ENCODE measurements at places on chromosomes 3 and 15. TPM values are rescaled to one million over a fixed set of nuclear protein-coding genes. Genes with fewer than 3 reads are reported as not detected.

- no peak for DNase-seq
Observed at GRCh38 chr15:54564166-54564565, 585.9 kb downstream of the UNC13C start.

DNA sequence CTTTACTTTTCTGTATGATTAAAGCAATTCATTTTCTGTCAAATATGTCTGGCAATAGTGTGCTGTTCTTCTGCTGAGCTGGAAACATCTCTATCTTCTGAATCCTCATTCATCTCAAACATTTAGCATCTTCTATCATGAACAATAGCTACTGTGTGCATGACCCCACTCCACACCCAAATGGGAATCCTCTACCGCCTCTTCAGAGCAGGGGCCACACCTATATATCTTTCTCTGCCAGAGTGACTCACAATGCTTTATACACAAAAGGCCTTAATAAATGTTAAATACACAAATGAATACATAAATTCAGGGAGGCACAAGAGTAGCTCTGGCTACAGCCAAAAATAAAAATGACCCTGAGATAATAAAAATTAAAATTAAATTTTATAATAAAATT lies 8.0 kb downstream of the ALDH1A2 start:
- DNase-seq, result no peak

GRCh38 chr3:126481808-126482502 lies 6.3 kb upstream of the ZXDC start:
- DNase-seq, result no peak

- DNase-seq, result no peak
Observed at GRCh38 chr3:61080737-61081445, 170.4 kb downstream of the FHIT start.

DNA sequence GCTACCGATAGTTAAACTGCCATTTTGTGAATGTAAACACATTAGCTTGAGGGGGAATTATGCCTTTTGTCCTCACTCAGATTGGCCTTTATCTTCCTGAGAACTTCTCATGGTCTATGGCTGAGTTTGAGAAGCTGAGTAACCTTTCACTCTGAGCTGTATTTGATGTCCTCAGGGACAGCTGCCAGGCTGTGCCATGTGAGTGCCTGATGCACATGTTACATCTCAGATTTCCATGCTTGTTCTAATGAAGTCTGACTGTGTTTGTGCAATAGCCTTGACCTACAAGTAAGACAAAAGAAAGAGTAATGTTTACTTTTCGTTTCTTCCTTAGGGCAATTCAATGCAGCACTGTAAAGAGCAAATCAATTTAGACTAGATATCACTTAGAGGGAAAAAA lies 44.1 kb upstream of the ARL6 start:
- DNase-seq, result no peak

GRCh38 chr3:176795891-176796290 lies 401.4 kb downstream of the TBL1XR1 start:
- DNase-seq, result no peak

GRCh38 chr3:141056751-141057171 lies 5.6 kb downstream of the SPSB4 start:
- no peak for DNase-seq

DNA sequence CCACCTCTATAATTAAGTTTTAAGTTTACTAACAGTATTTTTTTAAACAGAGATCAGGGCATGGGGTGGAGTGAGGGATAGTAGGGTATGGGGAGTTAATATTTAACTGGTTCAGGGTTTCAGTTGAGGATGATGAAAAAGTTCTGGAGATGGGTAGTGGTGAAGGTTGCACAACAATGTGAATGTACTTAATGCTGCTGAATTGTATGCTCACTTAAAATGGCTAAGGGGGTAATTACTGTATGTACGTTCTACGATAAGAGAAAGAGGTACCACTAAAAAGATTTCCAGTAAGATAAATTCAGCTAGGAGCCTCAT lies 101.4 kb downstream of the TNIK start:
- DNase-seq, result no peak

GRCh38 chr15:101435761-101436160 lies 53.7 kb downstream of the PCSK6 start:
- no peak for DNase-seq

- no peak for DNase-seq
Observed at GRCh38 chr15:63969652-63970421, 76.4 kb downstream of the DAPK2 start.

GRCh38 chr3:170840291-170840859 lies 29.6 kb downstream of the RPL22L1 start:
- DNase-seq, result no peak

Gene LRRN1
- 0.13 TPM for total RNA-seq

Gene LDHAL6B
- not detected for total RNA-seq

Gene KNL1
- total RNA-seq, result 28.9 TPM

Gene GTF2E1
- total RNA-seq, result 32.0 TPM

Gene CCR8
- total RNA-seq, result not detected

Gene TMCO5A
- not detected for total RNA-seq

Gene STOML1
- total RNA-seq, result 6.9 TPM

Gene GMNC
- total RNA-seq, result not detected

All from Panc1 (cell line).